AG10803 (cell line): ENCODE measurements at places on chromosomes 11 and 22.
A peak's percentile ranks its signal among the peaks of the same experiment; 100 is the strongest.

GRCh38 chr11:120044011-120044675 is 93.8 kb downstream of the TRIM29 start:
- no peak for DNase-seq

GRCh38 chr11:42625757-42626665 is 685.8 kb upstream of the API5 start:
- no peak for DNase-seq

DNA sequence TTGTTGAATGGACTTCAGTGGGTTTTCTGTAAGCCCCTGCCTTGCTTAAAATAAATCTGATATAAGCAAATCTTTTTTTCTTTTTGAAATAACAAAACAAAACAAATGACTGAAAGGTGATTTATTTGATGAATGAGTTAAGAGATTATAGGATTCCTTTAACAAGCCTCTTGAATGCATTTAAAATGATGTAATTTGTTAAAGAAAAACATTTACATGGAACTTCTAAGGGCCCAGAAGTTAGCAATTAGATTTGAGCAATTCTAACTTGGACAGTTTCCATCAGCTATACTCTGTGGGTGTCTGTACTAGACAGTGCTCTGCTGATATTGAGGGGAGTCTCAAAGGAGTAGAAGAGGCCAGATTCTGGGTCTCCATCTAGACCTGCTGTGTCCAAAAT is 143.5 kb upstream of the RAG2 start:
- no peak for DNase-seq

DNA sequence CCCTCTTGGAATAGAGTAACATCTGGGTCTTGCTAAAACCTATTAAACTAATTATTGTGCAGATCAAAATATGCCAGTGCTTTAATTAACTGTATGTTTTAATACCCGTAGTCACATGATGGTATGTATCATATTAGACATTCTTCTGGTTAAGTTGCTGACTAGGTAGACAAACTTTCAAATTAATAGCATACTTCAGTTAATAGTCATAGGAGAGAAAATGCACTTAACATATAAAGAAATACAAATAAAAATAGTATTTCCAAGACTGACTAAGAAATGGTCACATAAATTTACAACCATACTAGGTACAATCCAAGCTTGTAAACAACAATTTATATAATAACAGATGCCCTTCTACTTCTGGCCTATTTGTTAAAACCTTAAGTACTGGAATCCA is 7.6 kb upstream of the EXPH5 start:
- DNase-seq: peak; percentile 55

GRCh38 chr22:50739279-50739691 is 1.3 kb downstream of the ACR start:
- DNase-seq: no peak

DNA sequence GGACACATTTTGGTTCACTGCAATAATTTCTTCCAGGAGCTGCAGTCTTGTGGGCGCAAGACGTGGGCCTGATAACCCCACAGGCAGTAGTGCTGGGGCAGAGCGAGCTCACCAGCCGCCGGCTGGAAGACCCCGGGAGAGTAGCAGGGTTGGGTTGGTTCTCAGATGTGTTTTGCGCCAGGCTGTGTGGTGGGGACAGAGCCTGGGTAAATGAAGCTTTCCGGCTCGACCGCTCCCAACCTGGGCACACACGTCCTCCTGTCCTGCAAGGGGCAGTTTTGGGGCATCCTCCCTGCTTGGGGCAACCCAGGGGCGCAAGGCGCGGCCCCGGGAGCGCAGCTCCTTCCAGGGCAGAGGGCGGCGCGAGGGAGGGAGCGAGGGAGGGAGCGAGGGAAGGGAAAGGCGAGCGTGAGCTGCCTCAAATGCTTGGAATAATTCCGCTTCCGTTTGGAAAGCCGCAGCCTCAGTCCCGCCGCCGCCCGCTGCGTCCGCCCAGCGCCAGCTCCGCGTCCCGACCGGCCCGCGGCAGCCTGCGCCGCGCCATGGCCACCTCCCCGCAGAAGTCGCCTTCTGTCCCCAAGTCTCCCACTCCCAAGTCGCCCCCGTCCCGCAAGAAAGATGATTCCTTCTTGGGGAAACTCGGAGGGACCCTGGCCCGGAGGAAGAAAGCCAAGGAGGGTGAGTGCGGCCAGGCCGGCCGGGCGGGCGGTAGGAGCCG is at the start of gene PARVA:
Gene PARVA, plus strand, starts transcription at position 466 of the 718 bp plus-strand sequence. Its CDS starts 77 bp downstream, at position 543.
- peak; percentile 91 for DNase-seq

DNA sequence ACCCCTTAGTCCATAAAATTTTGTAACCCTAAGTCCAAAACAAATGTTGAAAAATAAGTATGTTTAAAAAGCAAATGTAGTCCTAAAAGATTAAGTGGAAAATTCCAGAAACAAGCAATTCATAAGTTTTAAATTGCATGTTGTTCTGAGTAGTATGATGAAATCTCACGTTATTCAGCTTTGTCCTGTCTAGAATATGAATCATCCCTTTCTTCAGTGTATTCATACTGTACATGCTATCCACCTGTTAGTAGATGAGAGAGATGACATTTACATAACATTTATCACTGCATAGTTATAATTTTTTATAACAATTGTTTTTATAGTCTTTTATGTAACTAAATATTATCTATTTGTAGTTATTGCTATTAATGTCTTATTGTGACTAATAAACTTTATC is 622.3 kb upstream of the CHORDC1 start:
- no peak for DNase-seq

DNA sequence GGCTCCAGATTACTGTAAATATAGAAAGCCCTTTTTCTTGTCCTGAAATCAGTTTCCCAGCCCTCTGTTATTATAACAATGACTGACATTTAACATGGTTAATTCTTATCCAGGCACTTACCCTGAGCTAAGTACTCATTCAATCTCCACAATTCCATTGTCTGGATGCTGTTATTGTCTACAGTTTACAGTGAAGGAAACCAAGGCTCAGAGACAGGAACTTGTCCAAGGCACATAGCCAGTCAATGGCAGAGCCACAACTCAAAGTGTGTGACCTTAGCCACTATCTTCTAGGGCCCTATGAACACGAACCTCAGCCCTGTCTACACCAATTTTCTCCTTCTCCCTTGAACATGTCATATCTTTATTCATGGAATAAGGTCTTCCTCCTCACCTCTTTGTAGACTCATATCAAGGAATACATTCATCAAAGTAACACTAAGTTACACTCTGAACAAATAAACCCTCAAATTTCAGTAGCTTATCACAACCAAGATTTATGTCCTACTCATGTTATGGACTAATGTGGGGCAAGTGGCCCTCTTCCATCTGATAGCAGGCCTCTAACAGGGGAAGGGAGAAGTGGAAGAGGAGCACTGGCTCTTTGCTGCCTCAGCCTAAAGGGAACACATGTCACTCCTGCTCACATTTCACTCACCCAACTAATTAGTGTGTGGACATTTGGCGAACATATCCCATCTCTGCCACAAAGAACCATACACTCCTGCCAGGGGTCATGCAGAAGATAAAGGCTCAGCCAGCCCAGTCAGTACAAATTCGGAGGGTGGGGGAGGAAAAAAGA is 39.3 kb upstream of the APLNR start:
- DNase-seq: no peak

DNA sequence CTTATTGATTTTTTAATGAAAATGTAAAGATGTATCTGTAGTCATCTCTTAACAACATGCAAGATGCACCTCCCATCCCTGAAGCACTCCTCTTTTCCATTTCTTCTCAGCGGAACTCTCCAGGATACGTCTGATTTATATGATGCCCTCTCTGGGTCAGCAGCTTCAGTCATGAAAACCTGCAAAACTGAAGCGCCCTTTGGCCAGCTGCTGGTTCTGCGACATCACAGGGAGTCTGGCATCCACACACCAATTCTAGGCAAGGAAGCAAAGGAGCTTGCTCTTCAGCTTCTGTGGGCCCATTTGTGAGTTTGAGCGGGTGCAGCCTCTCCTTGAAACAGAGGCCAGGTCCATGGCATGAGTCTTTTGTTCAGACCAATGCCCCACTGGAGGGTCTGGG is 1253.3 kb downstream of the TBC1D22A start:
- DNase-seq: no peak

- peak; percentile 78 for DNase-seq
These were observed 16.2 kb downstream of the LRRC32 start for GRCh38 chr11:76654298-76654851.

- DNase-seq: no peak
These were observed 1.9 kb downstream of the CLDN5 start for GRCh38 chr22:19522190-19522880.

- peak; percentile 40 for DNase-seq
These were observed at the start of gene BARX2 for GRCh38 chr11:129375751-129376657. Gene BARX2, plus strand, starts transcription at chr11:129375848. Its CDS starts 188 bp downstream, at chr11:129376036.

GRCh38 chr22:42919199-42919598 is 62.1 kb upstream of the ARFGAP3 start:
- DNase-seq: peak; percentile 59

- DNase-seq: no peak
These were observed 40.5 kb upstream of the KCNJ11 start for GRCh38 chr11:17428925-17429324.

DNA sequence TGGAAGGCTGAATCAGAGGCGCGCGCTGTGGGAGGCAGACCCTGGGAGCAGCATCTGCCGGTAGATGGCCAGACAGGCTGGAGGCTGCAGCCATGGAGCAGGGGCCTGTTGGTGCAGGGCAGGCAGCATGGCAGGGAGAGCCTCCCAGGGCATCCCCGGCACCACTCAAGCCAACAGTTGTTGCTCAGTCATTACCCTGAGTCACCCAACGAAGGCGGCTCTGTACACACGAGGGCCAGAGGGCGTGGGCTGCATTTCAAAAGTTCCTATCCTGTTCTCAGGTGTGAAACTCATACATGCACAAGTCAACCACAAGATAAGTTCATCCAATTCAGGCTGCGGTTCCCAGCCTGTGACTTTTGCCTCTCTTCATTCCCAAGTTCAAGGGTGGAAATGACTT is 2.6 kb downstream of the ANO1 start:
- DNase-seq: no peak

DNA sequence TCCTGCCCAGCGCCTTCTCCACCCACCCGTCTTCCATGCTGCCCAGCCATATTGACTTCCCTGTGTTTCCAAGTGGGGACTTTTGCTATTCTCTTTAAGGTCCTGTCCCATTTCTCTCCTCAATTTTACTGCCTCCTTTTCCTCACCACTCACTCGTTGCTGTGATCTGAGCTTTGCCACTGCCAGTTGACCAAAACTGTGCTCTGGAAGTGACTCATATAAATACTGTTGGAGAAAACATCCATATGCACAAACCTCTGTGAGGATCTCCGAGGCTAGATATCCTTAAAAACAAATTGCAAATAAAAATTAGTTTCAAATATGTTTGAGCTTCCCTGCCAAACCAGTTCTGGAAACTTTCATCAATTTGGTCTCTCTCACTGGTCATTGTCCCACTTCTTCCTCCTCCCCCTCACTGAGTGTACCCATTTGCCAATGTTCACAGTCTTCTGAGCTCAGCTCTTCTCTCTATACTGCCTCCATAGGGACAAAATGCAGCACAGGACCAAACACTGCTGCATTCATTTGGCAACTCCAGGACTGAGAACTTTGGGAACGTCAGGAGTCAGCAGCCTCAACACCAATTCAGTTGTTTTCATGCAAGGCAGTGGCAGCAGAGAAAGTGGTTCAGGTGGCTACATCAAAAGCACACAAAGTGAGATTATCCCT is 34.0 kb upstream of the MMP13 start:
- DNase-seq: peak; percentile 25

- DNase-seq: no peak
These were observed 562 bp downstream of the SHANK2 start for GRCh38 chr11:71251761-71252268.

GRCh38 chr22:19398206-19398605 is 33.3 kb downstream of the HIRA start:
- DNase-seq: peak; percentile 29

- DNase-seq: peak; percentile 49
These were observed 77.0 kb downstream of the ZNF280B start for GRCh38 chr22:22431271-22432220.

- DNase-seq: no peak
These were observed 111.7 kb upstream of the RASSF10 start for GRCh38 chr11:12897390-12897789.

- DNase-seq: no peak
These were observed 239.8 kb upstream of the ARHGAP20 start for GRCh38 chr11:110951950-110952503.

GRCh38 chr11:130260080-130260627 is 54.6 kb downstream of the ZBTB44 start:
- DNase-seq: no peak

DNA sequence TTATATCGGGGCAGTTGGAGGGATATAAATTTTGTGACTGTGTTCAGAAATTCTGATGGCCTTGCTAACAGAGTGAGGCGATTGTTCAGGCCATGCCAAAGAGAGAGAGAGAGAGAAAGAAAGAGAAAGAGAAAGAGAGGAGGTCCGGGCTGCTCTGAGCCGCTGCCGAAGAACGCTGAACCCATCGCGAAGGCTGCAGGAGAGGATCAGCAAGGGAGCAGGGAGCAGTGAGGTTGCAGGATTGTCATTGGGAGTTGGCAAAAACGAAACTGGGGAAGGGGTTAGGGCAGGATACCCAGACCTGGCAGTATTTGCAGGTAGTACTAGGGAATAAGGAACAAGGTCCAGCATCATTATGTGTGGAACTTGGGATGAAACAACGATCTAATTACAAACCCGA is 537.1 kb downstream of the INSC start:
- no peak for DNase-seq

GRCh38 chr11:109267293-109268095 is 154.5 kb upstream of the C11orf87 start:
- peak; percentile 39 for DNase-seq

GRCh38 chr11:128550261-128550821 is 37.0 kb downstream of the ETS1 start:
- no peak for DNase-seq

- no peak for DNase-seq
These were observed 4.2 kb downstream of the SHANK2 start for GRCh38 chr11:71248251-71248570.

DNA sequence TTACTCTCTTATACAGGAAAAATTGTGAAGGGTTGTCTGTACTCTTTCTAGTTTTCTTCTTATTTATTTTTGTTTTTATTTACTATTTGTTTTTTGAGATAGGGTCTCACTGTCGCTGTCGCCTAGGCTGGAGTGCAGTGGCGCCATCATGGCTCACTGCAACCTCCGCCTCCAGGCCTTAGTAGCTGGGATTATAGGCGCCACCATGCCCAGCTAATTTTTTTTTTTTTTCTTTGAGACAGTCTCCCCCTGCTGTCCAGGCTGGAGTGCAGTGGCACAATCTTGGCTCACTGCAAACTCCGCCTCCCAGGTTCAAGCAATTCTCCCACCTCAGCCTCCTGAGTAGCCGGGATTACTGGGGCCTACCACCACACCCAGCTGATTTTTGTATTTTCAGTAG is 18.4 kb downstream of the CUL5 start:
- no peak for DNase-seq
